Activated T-cell treated with anti-CD3 and anti-CD28 coated beads, Interleukin-2, amount 50 U/mL, for 24 hours (primary cell): ENCODE measurements at places on chromosomes 11 and 22.

DNA sequence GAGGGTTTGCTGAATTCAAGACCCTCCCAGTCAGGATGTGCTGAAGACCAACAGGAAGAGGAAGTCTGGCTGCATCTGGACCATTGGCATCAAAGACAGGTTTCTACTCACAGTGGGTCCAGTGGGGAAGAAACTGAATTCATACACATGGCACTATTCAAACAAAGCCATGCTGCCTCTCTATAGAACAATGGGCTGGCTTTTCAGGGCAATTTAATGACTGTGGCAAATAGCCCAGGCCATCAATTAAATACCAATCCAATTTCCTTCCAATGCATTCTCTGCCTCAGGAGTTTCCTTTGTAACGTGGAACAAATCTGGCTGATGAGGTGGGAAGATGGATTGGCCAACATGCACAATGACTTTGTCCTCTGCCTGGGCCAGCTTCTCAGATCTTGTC, 98.6 kb downstream of the SEZ6L start:
- DNase-seq: no peak

- DNase-seq: no peak
Measured at GRCh38 chr22:20724676-20725454, 49.0 kb upstream of the SERPIND1 start.

- no peak for DNase-seq
Measured at GRCh38 chr11:68335683-68336082, 23.3 kb downstream of the LRP5 start.

DNA sequence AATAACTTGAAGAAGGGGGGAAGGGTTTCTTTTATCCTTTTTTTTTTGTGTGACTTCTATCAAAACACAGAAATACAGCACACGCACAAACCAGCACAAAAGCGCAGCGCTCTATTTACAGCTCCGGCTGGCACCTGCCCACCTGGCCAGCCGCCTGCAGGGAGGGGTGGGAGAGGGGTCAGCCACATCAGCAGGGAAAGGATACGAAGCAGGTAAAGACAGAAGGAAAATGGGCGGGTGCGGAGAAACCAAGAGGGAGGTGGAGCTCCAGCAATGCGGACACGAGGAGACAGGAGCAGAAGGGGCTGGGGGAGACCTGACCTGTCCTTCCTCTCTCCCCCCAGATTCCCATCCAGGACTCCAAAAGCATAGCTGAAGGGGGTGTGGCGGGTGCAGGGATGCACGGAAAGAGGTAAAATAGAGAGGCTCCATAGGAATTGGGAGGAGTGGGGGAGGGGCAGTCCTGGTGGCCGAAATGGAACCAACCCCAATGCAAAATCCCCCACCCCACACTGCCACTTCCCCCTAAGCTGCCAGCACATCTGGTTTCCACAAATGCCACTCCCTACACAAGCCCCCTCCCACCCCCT, 14.1 kb downstream of the CXCR5 start:
- no peak for DNase-seq

- no peak for DNase-seq
Measured at GRCh38 chr11:134893810-134894685, 482.0 kb upstream of the B3GAT1 start.

DNA sequence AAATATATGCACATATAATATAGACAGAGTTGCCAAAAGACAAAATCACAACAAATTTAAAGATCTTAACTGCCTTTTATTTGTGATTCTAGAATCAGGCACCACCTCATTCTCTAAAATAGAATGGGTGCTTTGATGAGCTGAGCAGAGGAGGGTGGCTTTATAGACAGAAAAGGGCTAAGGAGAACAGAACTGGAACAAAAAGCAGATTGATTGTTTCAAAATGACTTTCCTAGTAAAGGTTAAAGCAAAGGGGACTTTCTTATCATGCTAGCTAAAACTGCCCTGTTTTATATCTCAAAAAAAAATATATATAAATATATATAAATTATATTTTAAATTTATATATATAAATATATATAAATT, 287.6 kb downstream of the FAT3 start:
- no peak for DNase-seq

DNA sequence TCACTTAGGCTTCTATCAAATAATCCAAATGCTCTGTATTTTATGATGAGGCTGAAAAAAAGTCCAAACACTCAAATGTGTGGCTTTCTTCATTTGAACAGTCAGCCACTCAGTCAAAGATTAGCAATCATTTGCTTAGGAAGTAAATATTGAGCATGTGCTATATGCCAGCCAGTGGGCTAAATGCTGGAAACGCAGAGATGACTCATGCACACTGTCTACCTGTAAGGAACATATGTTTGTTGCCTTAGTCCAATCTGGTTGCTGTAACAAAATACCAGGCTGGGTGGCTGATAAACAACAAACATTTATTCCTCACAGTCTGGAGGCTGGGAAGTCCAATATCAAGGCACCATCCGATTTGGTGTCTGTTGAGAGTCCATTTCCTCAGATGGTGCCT, 617.3 kb downstream of the NTM start:
- DNase-seq: no peak

- no peak for DNase-seq
Measured at GRCh38 chr11:85281550-85281949, 345.6 kb downstream of the DLG2 start.

DNA sequence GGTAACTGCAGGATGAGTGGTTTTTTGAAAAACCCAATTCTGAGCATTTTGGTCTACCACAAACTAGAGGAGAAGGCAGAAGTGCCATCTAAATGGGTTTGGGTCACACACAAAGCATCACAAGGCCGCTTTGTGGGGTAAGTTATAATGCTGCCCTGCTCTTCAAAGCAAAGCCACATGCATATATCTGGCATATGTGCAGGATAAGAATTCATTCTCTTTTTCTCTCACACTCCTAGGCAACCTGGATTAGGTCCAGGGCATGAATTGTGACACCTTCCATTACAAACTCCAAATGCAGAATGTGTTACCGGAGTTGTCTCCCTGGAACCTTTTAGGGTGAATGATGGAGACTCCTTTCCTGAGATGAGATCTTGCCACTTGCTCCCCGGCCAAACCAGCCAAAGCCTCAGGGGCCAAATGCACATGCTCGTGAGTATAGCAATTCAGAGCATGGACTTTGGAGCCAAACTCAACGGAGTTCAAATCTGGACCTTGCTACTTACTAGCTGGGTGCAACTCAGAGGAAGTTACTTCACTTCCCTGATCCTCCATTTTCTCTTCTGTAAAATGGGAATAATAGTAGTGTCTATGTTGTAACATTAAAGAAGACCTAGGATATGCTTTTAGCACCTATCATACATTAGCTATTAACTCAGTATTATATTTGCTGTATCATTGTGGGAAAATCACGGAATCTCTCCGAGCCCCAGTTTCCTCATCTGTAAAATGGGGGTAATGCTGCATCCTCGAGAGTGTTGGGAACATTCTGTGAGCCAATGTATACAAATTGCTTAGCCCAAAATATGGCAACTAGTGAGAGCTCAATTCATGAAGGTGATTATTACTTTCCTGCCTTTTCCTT, 96.6 kb downstream of the COMMD9 start:
- no peak for DNase-seq

DNA sequence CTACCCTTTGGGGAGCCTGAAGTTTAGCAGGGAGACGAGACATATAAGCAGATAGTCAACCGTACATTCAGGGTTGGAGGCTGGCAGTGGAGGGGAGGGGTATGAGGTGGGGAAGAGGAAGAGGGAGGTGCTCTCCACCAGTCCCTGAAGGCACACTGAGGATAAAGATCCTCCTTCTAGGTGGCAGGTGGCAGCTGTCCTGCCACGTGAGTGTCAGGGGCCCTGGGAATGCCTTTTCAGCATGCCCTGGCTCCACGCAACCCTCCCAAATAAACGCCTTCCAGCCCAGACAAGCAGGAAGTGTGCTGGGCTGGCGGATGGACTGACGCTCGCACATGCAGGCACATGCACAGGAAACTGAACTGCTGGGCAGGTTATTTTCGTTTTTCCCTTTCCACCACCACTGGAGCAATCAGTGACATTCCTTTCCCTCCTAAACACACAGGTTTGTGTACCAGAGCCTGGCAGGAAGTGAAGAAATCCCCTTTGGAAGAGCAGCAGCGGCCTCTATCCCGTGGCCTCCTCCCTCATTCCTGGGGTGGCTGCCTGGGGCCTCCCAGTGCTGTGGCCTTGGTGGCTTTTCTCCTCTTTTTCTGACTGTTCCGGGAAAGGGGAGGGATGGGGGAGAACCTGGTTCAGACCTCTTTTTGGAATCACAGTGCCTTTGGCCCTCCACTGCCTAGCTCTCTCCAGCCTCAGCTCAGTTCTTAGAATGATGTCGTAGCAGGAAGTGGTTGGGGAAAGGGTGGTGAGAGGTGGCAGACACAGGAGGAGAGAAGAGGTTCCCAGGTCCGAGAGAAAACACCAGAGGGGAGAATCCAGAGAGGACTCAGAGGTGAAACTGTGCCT, 157.0 kb upstream of the TIMP3 start:
- peak; percentile 64 for DNase-seq

DNA sequence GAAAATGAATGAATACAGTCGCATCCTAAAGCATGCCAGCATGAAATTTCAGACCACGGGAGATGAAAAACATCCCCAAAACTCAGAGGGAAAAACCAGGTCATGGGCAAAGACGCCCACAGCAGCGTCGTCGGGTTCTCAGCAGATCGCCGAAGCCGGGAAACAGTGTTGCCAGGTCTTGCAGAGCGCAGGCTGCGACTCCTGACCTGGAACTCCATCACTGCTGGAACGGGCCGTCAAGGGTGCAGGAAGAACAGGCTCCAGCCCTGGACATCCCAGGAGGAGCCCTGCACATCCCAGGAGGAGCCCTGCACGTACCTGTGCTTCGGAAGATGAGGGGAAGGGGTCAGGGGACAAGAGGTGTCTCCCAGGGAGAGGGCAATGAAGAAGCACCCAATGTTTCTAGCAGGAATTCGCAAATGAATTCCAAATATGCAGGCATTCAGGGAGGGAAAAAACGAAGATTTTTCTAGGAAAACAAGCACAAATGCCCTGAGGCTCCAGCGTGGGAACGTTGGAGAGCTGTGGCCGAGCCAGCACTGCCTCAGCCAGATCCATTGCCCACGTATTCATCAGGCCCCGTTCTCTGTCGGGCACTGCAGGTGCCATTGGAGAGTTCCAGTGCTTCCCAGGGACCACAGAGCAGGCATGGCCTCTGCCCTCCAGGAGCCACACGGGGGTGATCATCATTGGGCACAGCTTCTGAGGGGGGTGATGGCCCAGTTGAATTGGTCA, 1110.4 kb downstream of the BRD1 start:
- DNase-seq: no peak

DNA sequence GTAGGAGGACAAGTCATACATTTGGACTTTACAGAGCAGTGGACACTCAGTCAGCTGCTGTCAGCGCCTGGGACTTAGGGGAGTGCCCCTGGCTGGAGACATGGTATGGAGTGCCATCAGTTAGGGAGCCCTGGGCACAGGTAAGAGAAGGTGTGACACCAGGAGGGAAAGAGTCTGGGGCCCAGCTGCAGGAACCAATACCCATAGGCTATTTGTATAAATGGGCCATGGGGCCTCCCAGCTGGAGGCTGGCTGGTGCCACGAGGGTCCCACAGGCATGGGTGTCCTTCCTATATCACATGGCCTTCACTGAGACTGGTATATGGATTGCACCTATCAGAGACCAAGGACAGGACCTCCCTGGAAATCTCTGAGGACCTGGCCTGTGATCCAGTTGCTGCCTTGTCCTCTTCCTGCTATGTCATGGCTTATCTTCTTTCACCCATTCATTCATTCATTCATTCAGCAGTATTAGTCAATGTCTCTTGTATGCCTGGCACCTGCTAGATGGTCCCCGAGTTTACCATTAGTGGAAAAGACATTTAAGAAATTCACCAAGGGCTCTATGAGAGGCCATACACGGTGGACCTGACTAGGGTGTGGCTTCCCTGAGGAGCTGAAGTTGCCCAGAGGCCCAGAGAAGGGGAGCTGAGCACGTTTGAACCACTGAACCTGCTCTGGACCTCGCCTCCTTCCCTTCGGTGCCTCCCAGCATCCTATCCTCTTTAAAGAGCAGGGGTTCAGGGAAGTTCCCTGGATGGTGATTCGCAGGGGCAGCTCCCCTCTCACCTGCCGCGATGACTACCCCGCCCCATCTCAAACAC, 850 bp upstream of the MIF start:
- no peak for DNase-seq

DNA sequence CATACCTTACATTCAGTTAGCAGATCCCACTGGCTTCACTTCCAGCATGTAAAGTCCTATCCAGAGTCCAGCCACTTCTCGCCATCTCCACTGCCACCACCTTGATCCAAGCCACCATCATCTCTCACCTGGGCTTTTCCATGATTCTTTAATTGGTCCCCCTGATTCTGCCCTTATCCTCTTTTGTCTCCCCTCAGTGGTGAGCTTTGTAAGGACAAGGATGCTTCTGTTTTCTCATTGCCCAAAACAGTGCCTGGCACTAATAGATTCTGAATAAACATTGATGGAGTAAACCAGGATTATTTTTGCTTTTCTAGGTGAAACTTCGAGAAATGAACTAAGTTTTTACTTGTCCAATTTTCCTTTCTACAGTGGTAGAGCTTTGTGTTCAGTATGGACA, 4.4 kb downstream of the POLA2 start:
- DNase-seq: no peak

DNA sequence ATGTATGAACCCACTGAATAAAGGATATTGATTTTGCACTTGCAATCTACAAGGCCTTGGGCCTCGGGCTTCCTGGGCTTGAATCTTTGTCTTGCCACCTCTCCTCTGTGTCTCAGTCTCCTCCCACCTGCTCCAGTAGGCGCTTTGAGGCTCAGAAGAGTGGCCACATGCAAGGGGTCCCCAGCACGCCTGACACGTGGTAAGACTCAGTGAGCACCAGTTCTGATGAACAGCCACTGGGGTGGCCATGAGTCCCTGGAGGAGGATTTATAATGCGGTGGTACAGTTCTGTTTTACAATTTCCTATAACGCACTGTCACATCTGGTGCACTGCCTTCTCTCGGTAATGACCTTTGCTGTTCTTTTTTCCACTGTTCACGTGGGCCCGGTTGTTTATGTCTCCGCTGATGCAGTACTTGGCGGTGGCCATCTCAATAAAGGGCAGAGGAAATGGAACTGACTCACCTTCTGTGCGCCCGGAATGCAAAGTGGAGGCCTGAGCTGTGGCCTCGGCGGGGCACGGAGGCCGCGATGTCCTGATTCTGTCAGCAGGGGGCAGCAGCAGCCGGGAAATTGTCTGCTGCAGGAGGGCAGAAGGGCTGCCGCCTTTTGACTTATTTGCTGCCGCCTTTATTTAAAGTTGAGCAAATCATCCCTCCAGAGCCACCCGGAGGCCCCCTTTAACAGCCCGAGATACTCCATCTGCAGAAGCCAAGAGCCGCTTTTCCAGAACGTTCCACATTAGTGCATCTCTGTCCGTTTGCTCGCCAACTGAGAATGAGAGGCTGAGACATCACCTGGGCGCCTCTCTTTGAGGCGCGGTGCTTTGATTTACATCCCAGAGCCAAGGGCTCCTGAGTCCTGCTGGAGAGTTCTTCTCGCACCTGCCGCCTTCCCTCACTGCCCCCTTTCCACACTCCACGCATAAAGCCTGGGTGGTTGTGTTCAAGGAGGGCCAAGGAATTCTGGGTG, 6.0 kb upstream of the IFT27 start:
- DNase-seq: peak; percentile 97
